ENCODE measurements at places on chromosomes 4 and X.

DNA sequence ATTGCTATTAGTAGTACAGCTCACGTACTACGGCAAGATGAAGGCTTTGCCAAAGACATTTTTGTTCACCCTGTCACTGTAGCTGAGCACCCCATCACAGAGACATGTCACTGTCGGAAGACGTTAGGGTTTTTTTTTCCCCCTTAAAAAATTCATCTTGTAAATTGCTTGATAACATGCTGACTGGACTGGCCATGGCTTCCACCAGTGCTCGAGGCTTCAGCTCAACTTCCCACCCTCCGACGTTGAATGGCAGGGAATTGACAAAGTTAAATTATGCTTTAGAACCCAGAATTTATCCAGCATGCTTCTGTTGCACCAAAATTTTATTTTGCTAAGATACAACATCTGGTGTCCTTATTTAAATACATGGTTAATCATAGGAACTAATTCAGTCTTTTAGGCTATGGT is 707 bp upstream of the OTUD4 start:
- DNase-seq, result no peak
- peak overlapping the region; percentile 72 for H3K27ac ChIP-seq
- H3K4me3 ChIP-seq, result peak overlapping the region; percentile 64

- H3K4me1 ChIP-seq, result no peaks in the 10 kb centered on the region
- no peak overlapping the region for H3K27ac ChIP-seq
- H3K36me3 ChIP-seq, result no peaks in the 10 kb centered on the region
- no peak overlapping the region for H3K4me3 ChIP-seq
- peak; percentile 4 for DNase-seq
Measured at GRCh38 chrX:77160301-77160700, 286.9 kb upstream of the FGF16 start.

DNA sequence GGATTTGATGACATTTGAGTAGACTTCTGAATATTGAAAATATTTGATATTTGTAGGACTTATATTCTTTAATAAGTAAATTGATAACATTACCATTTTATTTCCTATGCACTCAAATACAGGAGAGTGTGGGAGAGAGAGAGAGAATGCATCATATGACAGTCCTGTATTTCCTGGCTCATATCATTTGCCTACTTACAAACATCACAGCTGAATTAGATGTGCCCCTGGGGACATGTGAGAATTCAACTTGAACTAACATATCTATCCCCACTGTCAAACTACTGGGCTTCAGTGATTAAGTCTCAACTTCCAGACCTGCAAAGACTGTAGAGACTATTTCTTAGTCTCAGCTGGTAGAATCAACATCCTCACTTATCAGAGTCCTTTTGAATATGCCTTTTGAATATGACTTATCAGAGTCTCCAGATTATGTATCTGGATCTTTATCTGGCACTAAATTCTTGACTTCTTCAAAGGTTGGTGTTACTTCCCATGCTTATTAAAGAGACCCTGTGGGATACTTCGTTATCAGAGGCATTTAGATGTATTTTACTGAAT is 75.5 kb downstream of the PABPC4L start:
- no peaks in the 10 kb centered on the region for H3K27me3 ChIP-seq
- no peaks in the 10 kb centered on the region for H3K4me1 ChIP-seq
- H3K36me3 ChIP-seq, result no peaks in the 10 kb centered on the region
- H3K27ac ChIP-seq, result no peak overlapping the region
- no peak overlapping the region for H3K4me3 ChIP-seq

DNA sequence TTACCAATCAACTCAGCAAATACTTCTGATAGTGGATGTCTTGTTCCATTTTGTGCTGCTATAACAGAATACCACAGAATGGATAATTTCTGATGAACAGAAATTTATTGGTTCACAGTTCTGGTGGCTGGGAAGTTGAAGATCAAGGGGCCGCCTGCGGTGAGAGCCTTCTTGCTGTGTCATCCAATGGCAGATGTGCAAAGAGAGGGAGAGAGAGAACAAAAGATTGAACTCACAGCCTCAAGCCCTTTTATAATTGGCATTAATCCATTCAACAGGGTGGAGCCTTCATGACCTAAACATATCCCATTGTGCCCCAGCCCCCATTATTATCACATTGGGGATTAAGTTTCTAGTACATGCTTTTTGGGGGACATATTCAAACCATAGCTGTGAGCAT is 86.1 kb downstream of the ADGRG4 start:
- H3K27ac ChIP-seq, result no peak overlapping the region
- H3K36me3 ChIP-seq, result no peaks in the 10 kb centered on the region
- no peaks in the 10 kb centered on the region for H3K4me1 ChIP-seq
- H3K27me3 ChIP-seq, result no peaks in the 10 kb centered on the region

GRCh38 chrX:2383735-2384134 is 117.0 kb downstream of the DHRSX start:
- no peak for DNase-seq
- no peaks in the 10 kb centered on the region for H3K4me1 ChIP-seq
- no peak overlapping the region for H3K27ac ChIP-seq
- H3K27me3 ChIP-seq, result no peaks in the 10 kb centered on the region
- no peaks in the 10 kb centered on the region for H3K36me3 ChIP-seq
- no peak overlapping the region for H3K4me3 ChIP-seq

DNA sequence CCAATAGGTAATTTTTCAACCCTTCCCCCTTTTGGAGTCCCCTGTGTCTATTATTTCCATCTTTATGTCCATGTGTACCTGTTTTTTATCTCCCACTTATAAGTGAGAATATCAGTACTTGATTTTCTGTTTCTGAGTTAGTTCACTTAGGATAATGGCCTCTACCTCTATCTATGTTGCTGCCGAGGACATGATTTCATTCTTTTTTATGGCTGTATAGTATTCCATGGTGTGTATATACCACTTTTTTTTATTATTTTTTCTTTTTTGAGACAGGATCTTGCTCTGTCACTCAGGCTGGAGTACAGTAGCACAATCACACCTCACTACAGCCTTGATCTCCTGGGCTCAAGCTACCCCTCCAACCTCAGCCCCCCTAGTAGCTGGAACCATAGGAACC is 47.6 kb downstream of the FUNDC1 start:
- H3K27me3 ChIP-seq, result no peaks in the 10 kb centered on the region
- H3K27ac ChIP-seq, result no peak overlapping the region
- no peak for DNase-seq

GRCh38 chr4:52038103-52038912 is at the start of gene SGCB:
Gene SGCB (minus strand): TSS chr4:52038299. CDS start chr4:52038259, 40 bp downstream.
- H3K4me3 ChIP-seq, result peak within 1 kb of the TSS; percentile 69
- peak; percentile 77 for DNase-seq
- no peaks in the 10 kb centered on the region for H3K36me3 ChIP-seq
- peaks cover 10% of the 10 kb centered on the region for H3K4me1 ChIP-seq

GRCh38 chrX:39679497-39680157 is 418.1 kb downstream of the BCOR start:
- H3K27me3 ChIP-seq, result no peaks in the 10 kb centered on the region
- no peaks in the 10 kb centered on the region for H3K36me3 ChIP-seq
- no peak overlapping the region for H3K27ac ChIP-seq
- no peaks in the 10 kb centered on the region for H3K4me1 ChIP-seq

DNA sequence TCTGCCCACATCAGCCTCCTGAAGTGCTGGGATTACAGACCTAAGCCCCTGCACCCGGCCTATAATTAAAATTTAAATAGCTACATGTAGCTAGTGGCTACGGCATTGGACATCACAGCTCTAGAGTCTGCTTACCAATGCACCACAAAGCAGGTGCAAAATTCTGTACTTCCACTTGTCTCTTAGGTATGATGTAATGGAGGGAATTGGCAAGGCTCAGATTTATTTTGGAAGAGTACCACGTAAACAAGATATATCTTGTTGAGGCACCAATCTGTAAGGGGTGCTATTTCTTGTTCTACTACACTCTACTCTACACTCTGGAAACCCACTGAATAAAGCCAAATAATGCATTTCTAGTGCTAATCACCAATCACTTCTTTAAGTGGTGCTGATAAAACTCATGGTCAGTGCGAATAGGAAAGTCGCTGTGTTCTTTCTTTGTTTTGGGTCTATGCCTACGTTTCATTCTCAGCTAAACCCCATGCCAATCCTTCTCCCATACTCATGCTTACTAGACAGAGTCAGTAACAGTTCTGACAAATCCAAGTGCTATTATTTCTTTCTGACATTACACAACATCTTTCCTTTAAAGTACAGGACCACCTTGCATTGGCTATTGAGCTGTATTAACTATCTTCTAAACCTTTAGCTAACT is 92.3 kb downstream of the GC start:
- H3K27me3 ChIP-seq, result no peaks in the 10 kb centered on the region
- H3K4me1 ChIP-seq, result no peaks in the 10 kb centered on the region
- no peak overlapping the region for H3K4me3 ChIP-seq
- H3K36me3 ChIP-seq, result no peaks in the 10 kb centered on the region

DNA sequence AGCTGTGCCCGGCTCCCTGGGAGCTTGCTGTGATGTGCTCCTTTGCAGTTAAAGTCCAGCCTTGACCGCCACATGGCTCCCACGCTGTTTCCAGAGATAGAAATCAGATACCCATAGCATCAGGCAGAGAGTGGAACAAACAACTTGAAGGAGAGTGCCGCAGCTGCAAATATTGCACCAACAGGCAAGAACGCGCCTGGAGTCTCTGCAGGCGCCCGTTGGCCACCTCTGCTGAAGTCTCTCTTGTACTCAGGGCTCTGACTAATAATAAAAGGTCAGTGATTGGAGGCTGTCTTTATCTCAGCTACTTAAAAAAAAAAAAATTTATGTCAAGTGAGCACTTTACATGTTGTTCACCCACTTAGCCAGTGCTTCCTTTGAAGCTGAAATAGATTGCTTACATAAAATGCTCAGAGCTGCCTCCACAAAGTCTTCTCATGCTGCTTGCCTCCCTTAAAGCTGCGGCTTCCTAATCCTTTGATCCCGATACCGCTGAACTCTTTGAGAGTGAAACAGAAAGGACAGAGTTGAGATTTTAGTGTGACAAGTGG is 30.9 kb upstream of the TENM3 start:
- no peak for DNase-seq
- no peaks in the 10 kb centered on the region for H3K36me3 ChIP-seq
- H3K27ac ChIP-seq, result no peak overlapping the region
- H3K27me3 ChIP-seq, result no peaks in the 10 kb centered on the region
- no peak overlapping the region for H3K4me3 ChIP-seq

GRCh38 chr4:5722328-5722727 is 11.3 kb downstream of the EVC start:
- H3K27ac ChIP-seq, result no peak overlapping the region
- H3K27me3 ChIP-seq, result no peaks in the 10 kb centered on the region
- no peaks in the 10 kb centered on the region for H3K36me3 ChIP-seq
- no peaks in the 10 kb centered on the region for H3K4me1 ChIP-seq

DNA sequence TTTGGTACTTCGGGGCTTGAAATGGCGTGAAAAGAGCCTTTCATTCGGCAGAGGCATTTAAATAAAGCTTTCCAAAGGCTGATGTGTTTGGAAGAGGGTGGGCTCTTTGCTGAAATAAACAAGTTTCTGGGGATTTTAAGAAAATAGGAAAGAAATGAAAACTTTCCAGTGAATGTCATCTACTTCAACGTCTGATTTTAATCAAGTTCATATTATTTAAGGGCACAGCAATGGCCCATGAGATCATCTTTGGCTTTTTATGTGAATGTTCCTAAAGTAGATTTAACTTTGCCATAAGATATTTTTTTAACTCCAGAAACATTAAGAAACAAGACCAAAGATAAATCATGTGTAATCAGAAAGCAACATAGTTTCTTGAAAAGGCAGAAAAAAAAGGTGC is 69.8 kb upstream of the TTC29 start:
- H3K4me3 ChIP-seq, result no peak overlapping the region
- H3K4me1 ChIP-seq, result no peaks in the 10 kb centered on the region
- no peak overlapping the region for H3K27ac ChIP-seq

DNA sequence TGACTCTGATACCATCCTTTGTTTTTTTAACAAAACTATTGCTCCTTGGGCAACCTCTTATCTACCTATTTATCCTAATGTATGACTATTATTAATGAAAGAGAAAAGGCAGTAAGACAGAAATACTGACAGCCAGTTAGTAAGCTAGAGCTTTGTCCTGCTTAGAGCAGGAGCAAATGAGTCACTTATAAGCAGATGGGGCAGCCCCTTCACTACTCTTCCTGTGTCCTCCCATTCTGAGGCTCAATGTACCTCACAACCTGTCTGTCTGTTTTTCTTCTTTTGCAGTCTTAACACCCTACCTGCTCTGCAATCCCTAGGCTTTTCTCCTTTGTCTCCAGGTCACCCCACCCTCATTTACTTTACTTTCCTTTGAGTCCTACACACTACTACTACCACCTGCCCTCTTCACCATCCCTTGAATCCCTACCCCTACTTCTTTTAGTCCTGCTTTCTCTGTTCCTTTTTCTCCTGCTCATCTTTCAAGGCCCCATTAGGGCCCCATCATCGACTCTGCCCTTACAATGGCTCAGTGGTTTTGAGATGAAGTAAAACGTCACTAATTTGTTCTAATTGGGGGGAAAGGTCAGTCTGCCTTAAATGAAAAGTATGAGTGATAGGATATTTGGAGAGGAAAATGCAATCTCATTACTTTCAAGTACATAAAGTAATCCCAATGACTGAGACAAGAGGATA is 294.3 kb downstream of the GUCY2F start:
- H3K27ac ChIP-seq, result no peak overlapping the region
- no peaks in the 10 kb centered on the region for H3K4me1 ChIP-seq
- H3K4me3 ChIP-seq, result no peak overlapping the region
- no peaks in the 10 kb centered on the region for H3K36me3 ChIP-seq
- H3K27me3 ChIP-seq, result no peaks in the 10 kb centered on the region

DNA sequence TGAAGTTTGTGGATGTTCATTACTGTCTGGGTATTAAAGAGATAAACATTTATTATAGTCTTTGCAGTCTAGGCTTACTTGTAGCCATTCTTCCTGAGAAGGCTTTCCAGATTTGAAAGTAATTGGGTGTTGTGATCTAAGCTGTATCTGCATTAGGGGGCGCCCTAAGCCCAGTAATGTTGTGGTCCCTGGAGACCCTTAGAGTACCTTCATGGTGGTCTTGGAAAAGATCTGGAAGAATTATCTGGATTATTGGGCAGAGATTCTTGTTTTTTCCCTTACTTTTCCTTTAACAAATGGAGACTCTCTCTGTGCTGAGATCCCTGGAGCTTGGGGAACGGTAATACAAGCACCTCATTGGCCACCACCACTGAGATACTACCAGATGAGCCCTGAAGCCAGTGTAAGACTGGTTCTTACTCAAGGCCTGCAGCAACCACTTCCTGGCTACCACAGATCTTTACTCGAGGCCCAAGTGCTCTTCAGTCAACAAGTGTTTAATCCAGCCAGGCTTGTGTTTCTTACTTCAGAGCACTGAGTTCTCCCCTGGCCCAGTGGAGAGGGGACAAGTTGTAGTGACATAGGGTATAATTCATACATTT is 63.1 kb downstream of the RTL3 start:
- no peaks in the 10 kb centered on the region for H3K4me1 ChIP-seq
- no peaks in the 10 kb centered on the region for H3K36me3 ChIP-seq
- H3K27ac ChIP-seq, result no peak overlapping the region
- no peak for DNase-seq

DNA sequence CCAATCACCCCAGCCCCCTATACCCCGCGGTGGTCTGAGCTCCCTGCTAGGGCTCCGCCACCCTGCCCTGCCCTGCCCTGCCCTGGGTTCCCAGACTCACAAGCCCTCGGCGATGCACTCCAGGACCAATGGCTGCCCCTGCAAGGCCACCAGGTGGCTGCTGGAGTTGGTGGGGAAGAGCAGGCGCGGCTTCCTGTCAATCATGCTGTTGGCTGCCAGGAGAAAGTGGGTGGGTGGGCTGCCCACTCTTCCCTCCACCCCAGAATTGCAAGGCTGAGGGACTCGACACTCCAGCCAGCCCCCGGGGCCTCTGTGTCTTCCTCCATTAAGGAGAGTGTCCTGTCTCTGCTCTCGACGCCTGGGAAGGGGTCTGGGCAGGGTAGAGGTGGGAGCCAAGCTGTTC is 15.7 kb downstream of the L1CAM start:
- no peak overlapping the region for H3K4me3 ChIP-seq
- no peak for DNase-seq
- no peaks in the 10 kb centered on the region for H3K4me1 ChIP-seq
- no peak overlapping the region for H3K27ac ChIP-seq
- no peaks in the 10 kb centered on the region for H3K36me3 ChIP-seq

All from CD4-positive, alpha-beta T cell (primary cell).